H54 (cell line): ENCODE measurements at places on chromosomes 1 and 21.

DNA sequence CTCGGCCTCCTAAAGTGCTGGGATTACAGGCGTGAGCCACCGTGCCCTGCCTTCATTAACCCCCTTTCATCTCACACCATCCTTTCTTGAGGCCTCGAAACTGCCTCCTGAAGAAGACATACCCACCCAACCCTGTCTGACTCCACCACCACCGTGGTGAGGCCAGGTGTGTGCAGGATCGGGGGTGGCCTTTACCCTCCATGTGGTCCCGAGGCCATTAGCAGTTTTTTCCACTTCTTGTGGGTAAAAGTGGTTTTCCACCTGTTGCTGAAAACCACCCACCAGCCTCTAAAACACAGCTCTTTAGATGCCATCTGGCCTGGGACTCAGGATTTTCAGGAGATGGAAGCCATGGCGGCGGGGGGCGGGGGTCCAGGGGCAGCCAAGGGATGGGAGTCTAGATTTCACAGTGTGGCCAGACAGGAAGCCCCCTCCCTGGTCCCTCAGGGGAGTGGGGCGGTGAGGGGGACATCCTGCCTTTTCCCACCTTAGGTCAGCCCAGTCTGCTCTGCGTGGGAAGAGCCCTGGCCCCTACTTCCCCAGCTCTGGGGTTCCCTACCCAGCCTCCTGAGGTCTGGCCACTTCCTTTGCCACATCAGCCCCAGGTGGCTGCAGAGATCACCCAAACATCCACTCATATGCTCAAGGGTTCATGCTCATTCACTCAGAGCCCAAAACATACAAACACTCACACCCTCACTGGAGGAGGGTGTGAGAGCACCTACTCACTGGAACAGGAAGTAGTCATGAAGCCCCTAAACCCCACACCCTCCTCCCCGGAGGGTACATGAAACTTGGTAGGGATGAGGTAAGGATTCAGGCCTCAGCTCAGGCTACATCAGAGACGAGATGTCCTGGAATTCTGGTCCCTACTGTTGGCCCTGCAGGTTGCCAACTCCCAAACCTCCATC is 2.3 kb downstream of the FGR start:
- no peak for DNase-seq

- no peak for DNase-seq
These were observed 44.1 kb downstream of the UCK2 start for GRCh38 chr1:165871311-165872067.

DNA sequence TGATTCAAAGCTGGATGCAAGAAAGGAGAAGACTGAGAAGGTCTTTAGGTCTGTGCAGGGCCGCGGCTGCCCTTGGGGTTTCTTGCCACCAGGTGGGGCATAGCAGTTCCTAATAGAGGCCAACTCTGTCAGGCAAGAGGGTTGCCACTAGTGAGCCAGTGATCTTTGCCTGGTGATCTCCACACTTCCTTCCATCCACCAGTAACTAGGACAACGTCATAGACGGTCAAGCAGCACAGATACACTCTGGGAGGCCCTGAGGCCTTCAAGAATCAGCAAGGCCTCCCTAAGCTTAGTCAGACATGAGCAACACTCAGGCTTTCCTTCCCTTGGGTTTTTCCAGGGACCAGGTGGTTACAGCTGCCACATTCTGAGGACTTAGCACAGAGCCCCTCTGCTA is 32.9 kb upstream of the ATP2B4 start:
- no peak for DNase-seq

DNA sequence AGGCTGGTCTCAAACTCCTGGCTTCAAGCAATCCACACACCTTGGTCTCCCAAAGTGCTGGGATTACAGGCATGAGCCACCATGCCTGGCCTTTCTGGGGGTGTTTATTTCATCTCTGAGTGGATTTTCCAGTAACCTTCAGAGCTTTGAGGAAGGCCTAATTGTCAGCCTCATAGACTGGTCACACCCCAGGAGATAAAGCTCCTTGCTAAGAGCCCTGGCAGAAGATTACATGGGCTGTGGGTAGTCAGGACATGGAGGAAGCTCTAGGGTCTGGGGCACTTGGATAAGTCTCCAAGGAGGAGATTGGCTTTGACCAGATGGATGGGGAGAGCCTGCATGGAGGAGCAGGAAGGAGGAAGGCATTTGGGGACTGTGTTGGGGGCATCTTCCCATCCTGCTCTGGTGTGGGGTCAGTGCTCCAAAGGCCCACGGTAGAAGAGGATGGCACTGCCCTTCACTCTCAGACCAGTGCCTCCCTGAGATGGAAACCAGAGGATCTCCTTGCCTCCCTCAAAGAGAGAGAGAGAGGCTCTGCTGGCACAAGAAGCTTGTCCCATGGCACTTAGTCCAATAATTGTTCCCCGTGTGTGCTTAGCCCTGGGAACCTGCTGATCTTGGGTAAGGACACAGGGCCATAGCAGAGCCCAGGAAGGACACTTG is 14.7 kb upstream of the GSTM4 start:
- no peak for DNase-seq

DNA sequence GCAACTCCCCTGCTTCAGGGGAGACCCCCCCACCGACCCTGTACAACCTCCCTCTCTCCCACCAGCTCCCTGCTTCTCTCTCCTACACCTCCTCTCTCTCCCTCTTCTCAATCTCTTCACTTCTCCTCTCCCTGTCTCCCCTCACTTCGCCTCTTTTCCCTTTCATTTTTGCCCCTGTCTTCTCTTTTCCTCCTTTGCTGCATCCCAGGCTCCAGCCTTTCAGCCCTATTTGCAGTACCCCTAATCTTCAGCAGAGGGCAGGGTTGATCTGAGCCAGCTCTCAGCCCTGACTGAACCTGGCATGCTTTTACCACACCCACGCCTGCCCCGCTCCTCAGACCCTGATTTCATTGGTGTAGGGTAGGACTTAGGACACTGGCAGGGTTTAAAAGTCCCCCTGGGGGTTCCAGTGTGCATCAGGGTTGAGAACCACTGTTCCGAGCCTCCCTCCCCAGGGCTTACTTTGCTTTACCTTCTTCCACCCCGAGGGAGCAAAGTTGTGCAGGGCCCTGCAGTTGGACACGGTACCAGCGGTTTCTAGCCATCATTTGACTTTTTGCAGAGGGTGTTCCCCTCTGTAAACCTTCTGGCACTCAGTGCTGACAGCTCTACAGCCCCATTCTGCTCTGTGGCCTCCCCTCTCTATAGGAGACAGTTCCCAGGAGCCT is 67.3 kb upstream of the CNTN2 start:
- peak; percentile 71 for DNase-seq

- no peak for DNase-seq
These were observed 513.5 kb downstream of the LMO4 start for GRCh38 chr1:87842156-87842555.

GRCh38 chr1:1306070-1306660 is 1.6 kb downstream of the ACAP3 start:
- no peak for DNase-seq

DNA sequence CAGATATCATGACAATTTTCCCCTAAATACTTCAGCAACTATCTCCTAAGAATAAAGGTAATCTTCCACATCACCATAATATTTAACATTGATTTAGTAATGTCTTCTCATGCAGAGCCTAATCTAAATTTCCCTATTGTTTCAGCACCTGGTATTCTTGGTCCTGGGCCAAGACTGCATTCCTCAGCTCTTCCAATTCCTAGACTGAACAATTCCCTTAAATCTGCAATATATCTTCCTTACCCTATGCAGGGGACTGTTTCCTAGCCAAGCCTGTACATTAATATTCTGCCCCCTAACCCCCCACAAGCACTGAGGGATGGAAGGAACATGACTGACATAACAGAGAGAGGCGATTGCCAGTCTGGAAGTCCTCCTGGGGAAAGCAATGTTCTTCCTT is 28.7 kb upstream of the DISP1 start:
- DNase-seq: no peak

- no peak for DNase-seq
These were observed 108.9 kb upstream of the FMN2 start for GRCh38 chr1:239982762-239983161.
